ENCODE measurements at places on chromosomes 4 and X. TPM values are rescaled to one million over a fixed set of nuclear protein-coding genes. Genes with fewer than 3 reads are reported as not detected.

The GLRA2 gene
- 86.8 TPM for total RNA-seq

The RASSF6 gene
- under 0.01 TPM for total RNA-seq

The KIT gene
- total RNA-seq = 75.5 TPM

The GPR119 gene
- total RNA-seq = not detected

The CT47B1 gene
- not detected for total RNA-seq

The F11 gene
- total RNA-seq = 0.25 TPM

The COX7B2 gene
- not detected for total RNA-seq

The RAP2C gene
- total RNA-seq = 12.8 TPM

The RBMXL3 gene
- not detected for total RNA-seq

The PLCXD1 gene
- 8.1 TPM for total RNA-seq

The HHIP gene
- total RNA-seq = 2.0 TPM

The SMIM14 gene
- total RNA-seq = 40.3 TPM

The FDCSP gene
- total RNA-seq = not detected

The CABS1 gene
- total RNA-seq = not detected

The BEX1 gene
- total RNA-seq = 99.8 TPM

The CLDN24 gene
- not detected for total RNA-seq
